ENCODE measurements at places on chromosomes 2 and 18.
A peak's percentile ranks its signal among the peaks of the same experiment; 100 is the strongest.

- no peaks in the 10 kb centered on the region for H3K27me3 ChIP-seq
- H3K4me3 ChIP-seq = no peak overlapping the region
These were observed 333.1 kb downstream of the DYSF start for GRCh38 chr2:71786291-71787107.

- H3K27me3 ChIP-seq = no peaks in the 10 kb centered on the region
- H3K36me3 ChIP-seq = no peaks in the 10 kb centered on the region
- no peak overlapping the region for H3K27ac ChIP-seq
- peak; percentile 88 for DNase-seq
- H3K4me1 ChIP-seq = no peaks in the 10 kb centered on the region
These were observed 34.5 kb upstream of the RAB31 start for GRCh38 chr18:9673296-9674251.

- H3K36me3 ChIP-seq = no peaks in the 10 kb centered on the region
- no peaks in the 10 kb centered on the region for H3K4me1 ChIP-seq
- no peak for DNase-seq
- no peak overlapping the region for H3K4me3 ChIP-seq
- no peaks in the 10 kb centered on the region for H3K27me3 ChIP-seq
These were observed 190.7 kb downstream of the WDR7 start for GRCh38 chr18:56841836-56842235.

DNA sequence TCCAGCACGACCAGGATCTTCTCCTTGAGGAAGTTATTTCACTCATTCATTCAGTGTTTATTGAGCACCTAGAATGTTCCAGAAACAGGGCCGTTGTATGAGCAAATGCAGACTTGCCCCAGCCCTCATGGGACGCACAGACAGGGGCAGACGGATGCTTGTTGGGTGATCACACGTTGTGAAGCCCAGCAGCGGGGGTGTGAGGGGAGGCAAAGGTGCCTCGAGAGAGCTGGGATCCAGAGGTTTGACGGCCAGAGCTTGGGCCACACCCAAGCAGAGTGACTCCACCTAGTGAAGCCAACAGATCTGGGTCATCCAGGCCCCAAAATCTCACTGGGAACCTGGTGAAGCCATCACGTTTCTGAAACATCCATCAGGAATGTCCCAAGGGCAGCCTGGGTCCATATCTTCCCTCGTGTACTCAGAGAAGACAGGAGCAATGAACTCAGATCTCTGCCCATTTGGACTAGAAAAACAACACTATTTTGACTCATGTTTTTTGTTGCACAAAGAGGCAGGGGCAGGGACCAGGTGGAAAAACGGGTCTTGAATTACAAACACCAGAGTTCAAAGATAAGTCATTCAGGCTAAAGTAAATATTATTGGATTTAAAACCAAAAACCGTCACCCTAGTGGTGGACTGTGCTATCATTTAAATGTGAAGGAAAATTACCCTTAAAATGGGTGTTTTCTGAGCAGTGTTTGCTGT lies 54.9 kb upstream of the RBM44 start:
- peak overlapping the region; percentile 85 for H3K27ac ChIP-seq
- peaks cover 17% of the 10 kb centered on the region for H3K36me3 ChIP-seq
- no peaks in the 10 kb centered on the region for H3K27me3 ChIP-seq

- H3K36me3 ChIP-seq = no peaks in the 10 kb centered on the region
- no peaks in the 10 kb centered on the region for H3K27me3 ChIP-seq
- no peak for DNase-seq
These were observed 1027.7 kb downstream of the TMEM182 start for GRCh38 chr2:103789381-103790095.

- peak overlapping the region; percentile 55 for H3K27ac ChIP-seq
- no peak for DNase-seq
- H3K27me3 ChIP-seq = no peaks in the 10 kb centered on the region
- peaks cover 33% of the 10 kb centered on the region for H3K4me1 ChIP-seq
- H3K4me3 ChIP-seq = no peak overlapping the region
These were observed 76.2 kb downstream of the KIAA2012 start for GRCh38 chr2:202149155-202149762.

DNA sequence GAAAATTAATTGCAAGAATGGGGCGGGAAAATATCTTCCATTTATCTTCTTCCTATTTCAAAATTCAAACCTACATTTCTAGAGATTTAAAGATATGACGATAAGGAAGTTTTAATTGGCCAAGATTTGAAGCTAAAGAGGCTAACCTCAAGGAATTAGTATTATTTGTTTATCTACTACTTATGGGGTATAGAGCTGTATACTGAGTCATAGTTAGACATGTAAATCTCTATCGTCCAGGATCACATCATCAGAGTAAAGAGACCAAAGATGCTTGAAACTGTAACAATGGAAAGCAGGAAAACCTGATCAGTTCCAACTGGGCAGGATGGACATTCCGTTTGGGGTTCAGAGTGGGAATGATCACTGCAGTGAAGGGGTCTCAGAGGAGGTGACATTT lies 95.2 kb upstream of the KLF7 start:
- peaks cover 36% of the 10 kb centered on the region for H3K4me1 ChIP-seq
- DNase-seq = no peak
- H3K36me3 ChIP-seq = no peaks in the 10 kb centered on the region
- H3K4me3 ChIP-seq = no peak overlapping the region
- no peak overlapping the region for H3K27ac ChIP-seq

DNA sequence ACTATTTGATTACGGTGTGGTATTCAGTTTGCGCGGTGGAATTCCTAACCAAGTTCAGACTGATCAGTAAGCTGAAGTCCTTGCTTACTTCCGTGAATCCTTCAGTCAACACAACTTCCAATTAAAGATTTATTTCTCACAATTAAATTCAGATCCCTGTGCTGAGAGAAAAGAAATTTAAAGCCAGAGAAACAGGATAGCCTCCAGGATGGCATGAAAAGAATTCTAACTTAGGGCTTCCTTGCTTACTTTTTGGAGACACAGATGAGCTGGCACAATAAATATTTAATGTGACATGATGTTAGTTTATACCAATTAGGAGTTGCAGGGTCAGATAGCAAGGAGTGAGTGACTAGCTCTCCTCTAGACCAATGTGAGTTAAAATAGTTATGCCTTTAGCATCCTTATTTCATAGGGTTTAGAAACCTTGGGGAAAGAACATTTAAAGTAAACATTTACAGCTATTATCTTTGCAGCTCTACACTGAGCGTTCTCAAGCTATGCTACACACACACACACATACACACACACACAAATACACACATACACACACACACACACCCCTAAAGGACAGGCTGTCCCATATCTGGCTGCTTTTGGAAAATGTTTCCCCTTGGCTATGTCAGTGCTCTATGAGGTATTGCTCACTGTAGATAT lies 151.0 kb downstream of the TRIB2 start:
- no peaks in the 10 kb centered on the region for H3K36me3 ChIP-seq
- no peak overlapping the region for H3K4me3 ChIP-seq
- H3K27ac ChIP-seq = no peak overlapping the region
- H3K4me1 ChIP-seq = peaks cover 11% of the 10 kb centered on the region
- no peak for DNase-seq

DNA sequence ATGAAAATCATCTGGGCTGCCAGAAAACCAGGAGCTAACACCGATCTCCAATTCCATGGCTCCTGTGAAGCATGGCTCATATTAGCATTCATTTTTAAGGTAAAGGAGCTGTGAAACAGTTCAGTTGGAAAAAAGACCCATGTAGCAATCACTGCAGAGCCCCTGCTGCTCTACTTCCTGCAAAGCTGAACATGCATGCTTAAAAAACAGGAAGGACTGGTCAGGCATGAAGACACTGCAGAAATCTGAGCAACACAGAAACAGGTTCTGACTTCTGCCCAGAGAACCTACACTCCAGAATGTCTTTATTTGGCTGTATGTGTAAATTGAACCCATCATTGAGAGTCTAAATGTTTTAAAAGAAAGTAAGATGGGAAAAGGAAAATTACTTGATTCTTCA lies 950.6 kb downstream of the DCDC2C start:
- no peaks in the 10 kb centered on the region for H3K36me3 ChIP-seq
- H3K4me3 ChIP-seq = no peak overlapping the region
- no peaks in the 10 kb centered on the region for H3K4me1 ChIP-seq
- no peaks in the 10 kb centered on the region for H3K27me3 ChIP-seq

DNA sequence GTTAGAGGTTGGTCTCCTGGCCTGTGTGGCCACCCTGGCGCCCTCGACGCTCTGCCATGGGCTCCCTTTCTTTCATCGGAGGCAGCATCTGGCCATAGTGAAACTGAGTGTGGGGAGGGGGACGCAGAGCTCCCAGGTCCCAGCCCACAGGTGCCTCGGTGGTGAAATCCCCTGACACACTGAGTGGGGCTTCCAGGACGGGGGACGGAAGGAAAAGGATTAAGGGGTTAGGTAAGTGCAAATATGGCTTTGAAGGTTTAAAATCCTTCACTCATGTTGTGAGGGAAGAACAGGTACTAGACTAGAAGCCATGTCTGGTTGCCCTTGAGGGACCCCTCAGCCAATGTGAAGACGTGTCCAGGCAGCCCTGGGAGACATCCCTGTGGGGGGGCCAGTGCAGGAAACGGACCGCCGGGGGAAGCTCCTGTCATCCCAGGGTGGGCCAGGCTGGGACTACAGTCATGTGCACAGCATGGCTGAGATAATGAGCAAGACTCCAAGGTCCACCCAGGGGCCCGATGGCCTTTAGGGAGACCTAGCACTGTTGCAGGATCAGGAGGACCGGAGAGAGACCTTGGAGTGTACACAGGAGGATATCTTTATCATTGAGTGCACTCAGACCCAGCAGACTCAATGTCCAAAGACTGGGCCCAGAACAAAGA lies 36.3 kb downstream of the RTP5 start:
- no peaks in the 10 kb centered on the region for H3K27me3 ChIP-seq
- DNase-seq = no peak
- H3K27ac ChIP-seq = no peak overlapping the region
- no peaks in the 10 kb centered on the region for H3K4me1 ChIP-seq
- H3K4me3 ChIP-seq = no peak overlapping the region
- H3K36me3 ChIP-seq = no peaks in the 10 kb centered on the region

- H3K4me1 ChIP-seq = no peaks in the 10 kb centered on the region
- no peak for DNase-seq
- no peak overlapping the region for H3K27ac ChIP-seq
- H3K4me3 ChIP-seq = no peak overlapping the region
- H3K36me3 ChIP-seq = peaks cover 56% of the 10 kb centered on the region
- H3K27me3 ChIP-seq = no peaks in the 10 kb centered on the region
These were observed 58.7 kb downstream of the AFTPH start for GRCh38 chr2:64582774-64583340.

- no peaks in the 10 kb centered on the region for H3K36me3 ChIP-seq
- H3K4me3 ChIP-seq = no peak overlapping the region
- no peaks in the 10 kb centered on the region for H3K27me3 ChIP-seq
- H3K27ac ChIP-seq = no peak overlapping the region
- DNase-seq = peak; percentile 90
These were observed 146.1 kb downstream of the PRPF40A start for GRCh38 chr2:152571048-152571766.

DNA sequence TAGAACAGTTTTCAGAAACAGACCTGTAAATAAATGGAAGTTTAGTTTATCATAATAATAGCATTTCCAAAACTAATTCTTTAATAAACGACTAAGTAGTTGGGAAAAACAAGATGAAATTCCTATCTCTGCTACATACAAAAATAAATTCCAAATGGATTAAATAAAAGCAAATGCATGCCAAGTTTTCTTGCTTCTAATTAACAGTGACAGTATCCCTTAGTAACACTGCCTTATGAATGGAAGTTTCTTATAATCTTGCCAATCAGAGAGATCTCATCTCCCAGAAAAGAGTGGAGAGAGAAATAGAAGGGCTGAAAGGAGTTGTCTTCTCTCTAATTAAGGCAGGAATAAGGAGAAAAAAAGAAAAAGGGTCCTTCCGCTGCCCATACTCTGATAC lies 133.9 kb downstream of the GFPT1 start:
- no peaks in the 10 kb centered on the region for H3K36me3 ChIP-seq
- DNase-seq = no peak
- no peaks in the 10 kb centered on the region for H3K27me3 ChIP-seq
- no peak overlapping the region for H3K4me3 ChIP-seq

DNA sequence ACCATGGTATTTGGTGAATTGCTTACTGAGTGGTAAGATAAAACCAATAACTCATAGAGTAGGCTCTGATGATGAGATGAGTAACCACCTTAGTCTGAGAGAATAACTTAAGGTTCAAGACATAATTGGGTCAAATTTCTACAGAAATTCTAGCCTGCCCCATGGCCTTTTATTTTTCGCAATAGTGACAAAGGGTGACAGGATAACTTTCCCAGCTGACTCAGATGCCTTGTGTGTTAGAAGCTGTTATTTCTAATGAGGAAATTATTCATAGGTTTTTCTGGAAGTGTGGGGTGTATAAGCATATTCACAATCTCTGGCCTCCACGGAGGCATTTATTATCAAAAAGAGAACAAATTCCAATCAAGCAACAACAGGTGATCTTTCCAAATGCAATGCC lies 159.0 kb downstream of the NUP35 start:
- no peak for DNase-seq
- no peak overlapping the region for H3K4me3 ChIP-seq
- no peak overlapping the region for H3K27ac ChIP-seq
- H3K27me3 ChIP-seq = no peaks in the 10 kb centered on the region
- no peaks in the 10 kb centered on the region for H3K4me1 ChIP-seq
- no peaks in the 10 kb centered on the region for H3K36me3 ChIP-seq

DNA sequence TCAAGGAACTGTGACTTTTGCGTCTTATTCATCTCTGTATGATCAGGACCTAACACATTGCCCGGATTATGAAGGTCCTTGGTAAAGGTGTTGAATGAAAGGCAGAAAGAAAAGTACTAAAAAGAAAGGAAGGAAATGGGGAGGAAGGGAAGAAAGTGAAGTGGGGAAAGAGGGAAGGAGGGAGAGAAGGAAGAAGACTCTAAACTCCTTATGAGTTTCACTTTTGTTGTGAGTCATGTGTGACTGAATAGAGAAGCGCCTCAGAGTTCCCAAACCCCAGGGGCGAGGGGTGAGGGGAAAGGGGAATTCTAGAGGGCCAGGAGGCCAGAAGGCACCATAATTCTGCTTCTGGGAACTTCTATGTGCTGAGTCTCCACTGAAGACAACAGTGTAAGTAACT lies 30.9 kb upstream of the OSBPL6 start:
- DNase-seq = no peak
- H3K27ac ChIP-seq = no peak overlapping the region
- H3K4me3 ChIP-seq = no peak overlapping the region

GRCh38 chr2:233807215-233807865 lies 29.2 kb downstream of the MROH2A start:
- no peak overlapping the region for H3K27ac ChIP-seq
- no peaks in the 10 kb centered on the region for H3K36me3 ChIP-seq
- H3K4me3 ChIP-seq = no peak overlapping the region
- no peak for DNase-seq

- no peaks in the 10 kb centered on the region for H3K36me3 ChIP-seq
- no peak for DNase-seq
- no peaks in the 10 kb centered on the region for H3K27me3 ChIP-seq
These were observed 571.8 kb downstream of the NUP35 start for GRCh38 chr2:183696028-183696427.

DNA sequence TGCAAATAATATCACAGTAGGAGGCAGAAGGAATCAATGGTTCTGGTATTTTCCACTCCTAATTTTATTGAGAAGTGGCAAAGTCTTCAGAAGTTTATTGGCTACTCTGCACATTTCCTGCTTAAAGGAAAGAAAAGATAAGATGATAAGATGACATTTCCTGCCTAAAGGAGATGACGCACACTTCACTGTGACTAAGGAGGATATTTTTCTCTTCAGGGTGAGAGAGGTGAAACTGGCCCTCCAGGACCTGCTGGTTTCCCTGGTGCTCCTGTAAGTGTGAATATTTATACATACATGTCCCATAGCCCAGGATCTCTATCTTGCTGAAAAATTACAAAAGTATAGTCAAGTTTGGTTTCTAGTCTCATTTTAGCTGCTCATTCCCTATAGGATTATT lies 27.9 kb downstream of the COL3A1 start:
- DNase-seq = no peak
- H3K27ac ChIP-seq = no peak overlapping the region
- peaks cover 60% of the 10 kb centered on the region for H3K36me3 ChIP-seq
- H3K4me3 ChIP-seq = no peak overlapping the region
- H3K27me3 ChIP-seq = no peaks in the 10 kb centered on the region

Measured in esophagus muscularis mucosa (tissue), 4 donors.